Renal pelvis (tissue), 12 donors: ENCODE measurements at places on chromosomes 16 and 17. TPM values are rescaled to one million over a fixed set of nuclear protein-coding genes. Genes with fewer than 3 reads are reported as not detected.

The SLC5A11 gene
- polyA plus RNA-seq, result 7.2 TPM

The RSKR gene
- 31.7 TPM for polyA plus RNA-seq

The TBC1D3G gene
- polyA plus RNA-seq, result not detected

The PITPNM3 gene
- 10.0 TPM for polyA plus RNA-seq

The TEKT5 gene
- polyA plus RNA-seq, result 0.29 TPM

The CDH8 gene
- polyA plus RNA-seq, result 4.9 TPM
